ENCODE measurements at places on chromosomes 12 and 14.

GRCh38 chr12:29133181-29133580 lies 15.9 kb upstream of the FAR2 start:
- no peak for DNase-seq

GRCh38 chr12:67572492-67572891 lies 76.1 kb upstream of the DYRK2 start:
- no peak for DNase-seq

- no peak for DNase-seq
Measured at GRCh38 chr12:13594731-13595514, 386.5 kb downstream of the GRIN2B start.

GRCh38 chr12:31321186-31321896 lies 4.6 kb downstream of the SINHCAF start:
- DNase-seq, result no peak

DNA sequence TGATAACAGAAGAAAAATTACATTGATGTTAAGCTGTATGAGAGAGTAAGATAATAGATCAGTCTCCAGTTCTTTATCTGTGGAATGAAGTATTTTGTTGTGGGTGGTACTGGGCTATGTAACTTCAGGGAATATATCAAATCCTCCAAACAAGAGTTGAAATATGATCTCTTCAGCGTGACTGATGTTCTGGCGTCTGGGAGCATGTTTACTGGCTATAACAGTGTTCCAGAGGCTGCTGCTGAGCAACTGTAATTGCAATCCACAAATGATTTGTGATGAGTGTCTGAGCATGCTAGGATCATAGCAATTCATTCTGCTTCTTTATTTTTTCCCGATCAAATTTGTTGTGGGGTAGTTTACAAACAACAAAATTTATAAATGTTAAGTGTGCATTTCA lies 18.6 kb upstream of the CCDC198 start:
- no peak for DNase-seq

- no peak for DNase-seq
Measured at GRCh38 chr14:26856876-26857518, 259.2 kb upstream of the NOVA1 start.

DNA sequence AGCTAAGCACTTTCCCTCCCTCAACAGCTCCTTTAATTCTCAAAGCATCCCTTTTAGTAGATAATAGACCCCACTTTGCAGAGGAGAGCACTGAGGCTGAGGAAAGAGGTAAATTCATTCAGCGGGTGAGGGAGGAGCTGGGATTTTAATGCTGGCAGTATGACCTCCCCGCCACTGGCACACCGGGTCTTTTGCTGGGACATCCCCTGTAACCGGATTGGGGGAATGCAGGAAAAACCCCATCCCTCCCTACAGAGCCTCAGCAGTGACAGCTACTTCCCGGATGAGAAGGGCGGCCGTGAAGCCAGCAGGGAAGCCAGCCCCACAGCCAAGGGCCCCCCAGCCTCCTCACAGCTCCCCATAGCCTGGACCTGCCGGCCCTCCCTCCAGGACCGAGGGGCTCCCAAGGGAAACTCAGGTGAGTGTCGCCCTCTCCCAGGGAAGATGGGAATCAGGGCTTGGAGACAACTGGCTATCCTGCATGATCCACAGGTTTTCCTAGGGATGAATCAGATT lies 12.1 kb downstream of the ZBTB39 start:
- no peak for DNase-seq

DNA sequence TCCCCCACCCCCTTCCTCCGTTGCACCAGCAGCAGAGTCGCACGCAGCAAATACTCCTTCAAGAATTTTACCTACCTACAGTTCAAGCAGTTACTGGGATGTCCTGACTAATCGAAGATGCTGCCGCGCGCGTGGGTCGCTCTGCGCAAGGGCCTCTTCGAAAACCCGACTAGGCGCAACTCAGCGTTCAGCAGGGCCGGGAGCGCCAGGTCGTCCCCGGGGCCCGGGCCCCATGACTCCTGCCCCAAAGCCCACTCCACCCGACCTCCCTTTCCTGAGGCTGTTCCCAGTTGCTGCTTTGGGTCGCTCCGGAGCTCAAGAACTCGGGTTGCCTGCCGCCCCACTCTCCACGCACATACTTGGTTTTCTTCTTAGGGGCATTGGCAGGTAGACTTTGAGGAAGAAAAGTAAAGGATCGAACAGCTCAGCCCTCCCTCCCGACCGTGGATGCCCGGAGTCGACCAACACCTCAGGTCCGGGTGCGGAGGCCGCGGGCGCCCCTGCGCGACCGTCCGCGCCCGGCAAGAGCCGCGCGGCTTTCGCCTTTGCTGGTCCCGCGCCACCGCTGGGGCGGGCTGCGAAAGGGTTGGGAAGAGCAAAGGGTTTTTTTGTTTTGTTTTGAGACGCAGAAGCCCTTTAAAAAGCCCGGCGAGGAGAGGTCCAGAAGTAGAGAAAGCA lies 1.9 kb downstream of the BMP4 start:
- no peak for DNase-seq

DNA sequence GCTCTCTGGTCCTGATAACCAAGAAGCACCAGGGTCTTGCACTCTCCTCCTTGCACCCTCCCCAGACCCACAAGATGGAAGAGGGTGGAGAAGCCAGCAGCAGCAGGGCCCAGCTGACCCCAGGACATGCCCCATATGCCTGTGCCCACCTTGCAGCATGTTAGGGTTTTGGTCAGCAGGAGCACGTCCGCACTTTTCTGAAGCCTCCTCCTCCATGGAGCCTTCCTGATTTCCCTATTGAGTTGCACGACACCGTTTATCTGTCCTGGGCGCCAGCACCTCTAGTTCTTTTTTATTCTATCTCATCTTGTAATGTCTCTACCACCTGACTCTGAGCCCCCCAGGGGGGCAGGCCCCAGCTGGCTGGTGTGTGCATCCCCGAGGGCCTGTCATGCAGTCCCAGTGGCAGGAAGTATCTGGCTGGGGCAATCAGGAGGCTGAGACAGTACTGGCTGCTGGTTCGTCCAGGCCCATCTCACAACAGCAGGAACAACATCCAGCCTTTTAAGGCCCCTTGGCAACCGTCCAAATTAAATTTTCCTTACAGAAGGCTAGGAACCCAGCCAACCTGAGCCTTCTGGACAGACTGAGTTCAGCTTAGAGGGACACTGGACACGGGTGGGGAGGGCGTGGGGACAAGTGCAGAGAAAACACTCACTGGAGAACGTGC lies 39.6 kb downstream of the CCDC85C start:
- DNase-seq, result no peak

- DNase-seq, result no peak
Measured at GRCh38 chr12:99235381-99235780, 412.2 kb upstream of the GARIN6 start.
